Fibroblast of skin of right biceps (primary cell): ENCODE measurements at places on chromosomes 16 and 17.

DNA sequence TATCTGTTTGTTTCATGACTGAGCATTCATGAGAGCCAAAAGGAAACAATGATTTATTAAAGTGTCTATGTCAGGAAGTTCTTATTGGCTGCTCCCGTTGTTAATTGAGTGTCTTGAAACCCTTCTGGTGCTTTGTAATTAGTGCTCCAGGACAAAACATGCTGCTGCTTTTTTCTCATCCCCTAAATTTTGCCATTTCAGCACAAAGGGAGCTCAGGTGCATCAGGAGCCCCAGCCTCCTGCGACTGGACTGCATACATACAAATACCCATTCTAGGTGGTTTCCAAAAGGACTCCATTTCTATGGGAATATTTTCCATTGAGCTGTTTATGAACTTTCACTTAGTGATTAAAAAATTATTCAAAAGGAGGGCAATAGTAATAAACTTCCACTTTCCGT is 354.0 kb downstream of the CDH13 start:
- no peak for DNase-seq

DNA sequence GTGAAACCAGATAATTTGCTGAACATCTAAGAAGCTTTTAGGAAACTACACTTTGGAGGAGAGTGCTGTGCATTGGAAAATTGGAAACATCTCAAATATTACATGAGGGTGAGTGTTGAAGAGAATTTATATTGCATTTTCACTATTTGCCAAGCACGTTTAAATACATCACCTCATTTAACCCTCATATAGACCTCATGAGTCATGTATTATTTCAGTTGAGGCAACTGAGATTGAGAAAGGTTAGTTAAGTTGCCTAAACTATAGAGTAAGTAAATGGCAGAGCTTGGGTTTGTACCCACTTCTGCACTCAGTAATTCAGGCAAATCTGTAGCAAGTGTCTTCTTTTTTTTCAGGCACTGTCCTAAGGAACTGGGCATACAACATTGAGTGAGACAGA is 3.7 kb upstream of the NLK start:
- DNase-seq, result peak; percentile 23

DNA sequence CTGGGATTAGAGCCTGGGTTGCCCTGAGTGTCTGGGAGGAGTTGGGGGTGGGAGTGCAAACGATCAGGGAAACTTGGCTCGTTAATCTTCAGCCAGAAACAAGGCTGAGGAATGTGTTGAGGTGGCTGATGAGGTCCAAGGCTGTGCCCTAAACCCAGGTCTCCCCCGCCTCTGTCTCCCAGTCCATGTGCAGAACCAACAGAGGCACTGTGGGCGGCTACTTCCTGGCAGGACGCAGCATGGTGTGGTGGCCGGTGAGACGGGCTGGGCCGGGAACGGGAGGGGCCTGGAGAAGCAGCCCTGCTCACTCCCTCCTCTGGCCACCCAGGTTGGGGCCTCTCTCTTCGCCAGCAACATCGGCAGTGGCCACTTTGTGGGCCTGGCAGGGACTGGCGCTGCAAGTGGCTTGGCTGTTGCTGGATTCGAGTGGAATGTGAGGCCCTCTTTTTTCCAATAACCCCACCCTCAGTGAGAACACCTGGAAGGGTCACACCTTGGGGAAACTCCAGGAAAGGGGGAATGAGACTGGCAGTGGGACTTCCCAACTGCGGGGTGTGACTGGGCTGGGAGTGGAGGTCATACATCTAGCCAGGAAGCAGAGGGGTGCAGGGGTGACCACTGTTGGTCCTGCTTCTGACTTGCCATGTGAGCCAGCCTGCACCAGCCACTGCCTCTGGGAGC is 1.7 kb downstream of the SLC5A2 start:
- DNase-seq, result no peak

- no peak for DNase-seq
Measured at GRCh38 chr16:8963010-8963820, 491 bp downstream of the USP7 start.

- DNase-seq, result no peak
Measured at GRCh38 chr16:23323224-23324030, 21.3 kb downstream of the SCNN1B start.

- DNase-seq, result peak; percentile 97
Measured at GRCh38 chr17:81553616-81554181, 1.5 kb upstream of the FAAP100 start.

DNA sequence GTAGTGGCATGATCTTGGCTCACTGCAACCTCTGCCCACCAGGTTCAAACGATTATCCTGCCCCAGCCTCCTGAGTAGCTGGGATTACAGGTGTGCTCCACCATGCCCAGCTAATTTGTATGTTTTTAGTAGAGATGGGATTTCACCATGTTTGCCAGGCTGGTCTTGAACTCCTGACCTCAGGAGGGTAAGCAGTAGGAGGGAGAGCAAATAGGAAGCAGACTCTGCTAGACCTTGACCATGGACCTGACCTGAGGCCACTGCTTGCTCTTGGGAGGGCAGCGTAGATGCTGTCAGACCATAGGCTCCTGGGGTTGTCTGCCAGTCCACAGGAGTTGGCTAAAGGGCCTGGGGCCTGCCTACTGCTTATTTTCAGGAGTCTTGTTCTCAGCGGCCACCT is 28.6 kb downstream of the AKAP1 start:
- DNase-seq, result no peak

DNA sequence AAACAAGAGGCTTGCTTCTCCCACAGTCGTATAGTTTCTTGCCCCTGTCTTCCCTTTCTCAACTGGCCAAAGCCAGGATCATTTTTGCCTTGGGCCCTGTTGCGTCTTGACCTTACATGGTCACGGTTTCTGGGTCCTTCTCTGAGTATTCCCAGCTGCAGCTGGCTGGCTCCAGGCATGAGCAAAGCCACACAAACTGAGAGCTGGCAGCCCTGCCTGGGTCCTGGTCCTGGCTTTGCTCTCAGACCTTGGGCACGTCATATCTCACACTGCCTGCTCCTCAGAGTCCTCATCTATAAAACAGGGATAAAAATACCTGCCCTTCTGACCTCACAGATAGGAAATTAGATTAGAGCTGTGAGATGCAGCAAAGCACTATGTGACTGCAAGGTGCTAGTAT is 277.6 kb downstream of the CBLN1 start:
- DNase-seq, result no peak

DNA sequence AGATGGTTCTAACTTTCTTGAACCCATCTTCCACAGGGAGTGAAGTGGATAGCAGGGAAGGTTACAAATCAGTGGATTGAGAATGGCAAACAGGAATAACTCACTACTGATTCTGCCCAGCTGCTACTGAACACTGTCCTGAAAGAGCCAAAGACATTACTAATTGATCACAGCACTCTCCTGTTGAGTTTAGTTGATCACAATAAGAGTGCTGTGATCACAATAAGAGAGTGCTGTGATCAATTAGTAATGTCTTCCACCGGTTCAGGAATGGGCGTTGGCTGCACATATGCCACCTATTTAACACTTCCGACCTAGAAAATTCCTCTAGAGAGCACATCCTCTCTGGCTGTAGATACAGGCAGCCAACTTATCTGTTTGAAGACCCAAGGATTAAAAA is 11.4 kb downstream of the CFAP97D1 start:
- DNase-seq, result peak; percentile 45

DNA sequence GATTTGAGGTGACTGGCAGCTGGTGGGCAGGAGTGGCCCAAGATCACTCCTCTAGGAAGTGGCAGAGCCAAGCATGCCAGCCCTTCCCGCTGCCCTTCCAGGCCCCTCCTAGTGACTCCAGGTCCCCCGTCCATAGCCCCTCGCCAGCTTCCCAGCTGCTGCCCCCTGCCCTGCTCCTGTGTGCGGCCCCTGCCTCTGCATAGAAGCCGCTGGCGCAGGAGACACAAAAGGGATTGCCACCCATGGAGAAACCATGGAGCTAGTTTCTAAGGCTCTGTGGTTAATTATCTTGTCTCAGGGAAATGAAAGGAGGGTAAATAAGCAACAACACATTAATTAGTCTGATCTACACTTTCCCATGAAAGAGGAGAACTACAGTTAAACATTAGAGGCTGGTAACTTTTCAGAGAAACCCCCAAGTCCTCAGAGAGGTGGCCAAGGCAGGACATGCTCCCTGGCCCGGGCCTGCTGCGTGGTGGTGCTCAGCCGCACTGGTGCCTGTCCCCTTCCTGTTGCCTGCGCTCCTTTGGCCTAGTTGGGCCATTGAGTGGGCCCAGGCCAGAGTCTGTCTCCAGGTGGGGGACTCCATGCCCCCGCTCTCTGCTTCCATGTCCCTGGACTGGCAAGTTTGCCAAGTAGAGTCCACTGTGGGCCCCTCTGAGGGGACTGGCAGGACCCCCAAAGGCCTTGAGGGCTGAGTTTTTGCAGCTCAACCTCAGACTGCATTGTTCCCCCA is 65.2 kb downstream of the PRMT7 start:
- DNase-seq, result no peak

- no peak for DNase-seq
Measured at GRCh38 chr16:73091174-73091573, 43.2 kb upstream of the ZFHX3 start.

DNA sequence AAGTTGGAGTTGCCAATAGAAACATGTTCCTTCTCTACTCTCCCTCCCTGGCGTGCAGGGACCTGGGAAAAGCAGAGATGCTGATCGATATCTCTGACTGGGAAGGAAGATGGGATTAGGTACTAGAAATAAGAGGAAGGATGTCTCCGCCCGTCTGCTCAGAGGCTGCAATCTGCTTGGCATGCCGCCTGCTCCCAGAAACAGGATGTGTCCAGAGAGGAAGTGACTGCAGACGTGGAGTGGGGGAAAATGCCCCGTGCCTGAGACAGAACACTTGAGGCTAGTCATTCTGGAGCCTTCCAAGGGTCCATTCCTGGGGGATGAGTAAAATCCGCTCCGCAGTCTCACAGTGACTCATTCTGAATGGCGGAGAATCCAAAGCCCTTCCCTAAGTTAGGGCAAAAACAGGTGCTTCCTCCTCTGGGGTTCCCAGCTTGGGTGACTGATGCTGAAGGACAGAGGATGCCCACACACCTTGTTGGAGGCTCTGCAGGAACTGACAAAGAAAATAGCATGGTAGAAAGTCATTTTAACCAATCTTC is 45.0 kb upstream of the SMURF2 start:
- DNase-seq, result peak; percentile 100

GRCh38 chr17:15290605-15291004 is 25.5 kb upstream of the PMP22 start:
- DNase-seq, result peak; percentile 25

DNA sequence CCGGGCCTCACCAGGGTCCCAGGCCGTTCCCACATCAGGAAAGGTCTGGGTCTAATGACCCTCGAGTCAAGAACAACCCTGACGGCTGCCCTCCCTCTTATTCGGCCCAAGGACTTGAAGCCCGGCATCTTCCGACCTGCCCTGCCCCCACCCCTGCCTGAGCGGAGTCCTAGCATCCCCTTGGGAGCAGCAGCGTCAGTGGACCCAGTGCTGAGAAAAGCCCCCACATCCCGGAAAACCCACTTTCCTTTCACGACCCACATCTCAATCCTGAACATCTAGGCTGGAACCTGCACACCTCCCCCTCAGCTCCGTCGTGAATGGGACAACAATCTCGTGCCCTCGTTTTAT is 769 bp downstream of the TMEM88 start:
- no peak for DNase-seq

DNA sequence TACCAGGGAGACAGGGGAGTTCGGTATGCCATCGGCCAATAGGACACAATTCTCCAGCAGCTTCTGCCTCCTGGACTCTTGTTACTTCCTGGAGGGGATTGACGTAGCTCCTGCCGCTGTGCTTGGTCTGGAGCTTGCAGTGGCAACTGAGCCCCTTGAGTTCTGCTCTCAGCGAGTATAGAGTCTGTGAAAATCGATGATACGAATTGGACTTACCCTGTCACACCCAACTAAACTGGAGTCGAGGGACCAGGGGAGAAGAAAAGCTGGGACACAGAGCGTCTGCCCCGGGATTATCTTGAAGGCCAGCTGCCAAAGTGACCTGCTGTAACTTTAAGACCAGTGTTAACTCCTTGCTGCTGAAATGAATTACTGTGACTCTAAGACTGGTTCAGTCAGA is 22.2 kb downstream of the SEC14L1 start:
- DNase-seq, result no peak

- peak; percentile 73 for DNase-seq
Measured at GRCh38 chr17:43832976-43833829, at the start of gene MPP3. Gene MPP3 (minus strand): TSS chr17:43833146. CDS start chr17:43831906, 1,240 bp downstream.

GRCh38 chr16:82852388-82853008 is 225.7 kb downstream of the CDH13 start:
- no peak for DNase-seq

DNA sequence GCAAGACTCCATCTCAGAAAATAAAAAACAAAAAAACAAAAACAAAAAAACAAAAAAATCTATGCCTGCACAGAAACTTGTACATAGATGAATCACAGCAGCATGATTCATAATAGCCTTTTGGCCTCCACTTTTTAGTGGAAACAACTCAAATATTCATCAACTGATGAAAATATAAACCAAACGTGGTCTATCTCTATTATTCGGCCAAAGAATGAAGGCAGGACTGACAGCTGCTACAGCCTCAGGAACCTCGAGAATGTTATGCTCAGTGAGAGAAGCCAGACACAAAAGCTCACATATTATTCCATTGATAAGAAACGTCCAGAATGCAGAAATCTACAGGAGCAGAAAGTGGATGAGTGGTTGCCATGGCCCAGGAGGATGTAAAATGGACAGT is 19.8 kb downstream of the PPL start:
- peak; percentile 32 for DNase-seq

- DNase-seq, result peak; percentile 43
Measured at GRCh38 chr17:14304773-14305517, 4.1 kb downstream of the HS3ST3B1 start.

- no peak for DNase-seq
Measured at GRCh38 chr16:30066761-30067583, 1.4 kb downstream of the ALDOA start.

GRCh38 chr16:58123896-58124600 is 5.1 kb downstream of the CFAP20 start:
- no peak for DNase-seq

GRCh38 chr17:32525122-32525521 is 38.3 kb downstream of the CDK5R1 start:
- DNase-seq, result peak; percentile 76

- no peak for DNase-seq
Measured at GRCh38 chr17:15909481-15909991, 35.4 kb upstream of the ADORA2B start.

- peak; percentile 70 for DNase-seq
Measured at GRCh38 chr17:2222901-2223616, 80.5 kb downstream of the SMG6 start.

DNA sequence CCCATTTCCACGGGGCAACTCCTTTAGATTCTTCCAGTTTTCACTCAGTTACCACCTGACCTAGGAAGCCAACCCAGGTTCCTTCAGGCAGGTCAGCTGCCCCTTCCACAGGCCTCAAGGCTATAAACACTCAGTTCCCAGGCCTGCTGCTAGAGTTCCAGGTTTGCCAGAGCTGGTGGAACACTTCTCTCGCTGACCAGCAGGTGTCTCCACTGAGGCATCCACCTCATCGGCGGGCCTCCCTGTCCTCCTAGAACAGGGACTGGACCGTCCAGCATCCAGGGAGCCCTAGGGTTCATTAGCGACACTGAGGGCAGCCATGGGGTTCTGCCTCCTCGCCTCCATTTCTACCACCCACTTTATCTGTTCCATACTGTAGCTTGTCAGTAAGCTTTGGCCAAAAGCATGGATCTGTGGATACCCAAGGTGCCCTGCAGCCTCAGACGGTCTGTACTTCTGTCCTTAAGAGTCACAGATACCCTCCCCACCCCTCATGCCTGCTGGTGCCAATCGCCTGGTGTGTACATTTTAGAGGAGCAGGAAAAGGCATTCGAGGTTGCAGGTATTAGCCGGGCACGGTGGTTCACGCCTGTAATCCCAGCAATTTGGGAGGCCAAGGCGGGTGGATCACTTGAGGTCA is 29.0 kb downstream of the PIMREG start:
- DNase-seq, result peak; percentile 62

- DNase-seq, result peak; percentile 80
Measured at GRCh38 chr16:81457326-81458133, 12.9 kb downstream of the CMIP start.

- DNase-seq, result peak; percentile 99
Measured at GRCh38 chr16:3945751-3946603, 65.5 kb upstream of the CREBBP start.
